GM23338 (cell line): ENCODE measurements at places on chromosomes 4 and X.

- no peaks in the 10 kb centered on the region for H3K4me1 ChIP-seq
- H3K4me3 ChIP-seq = no peak overlapping the region
- H3K36me3 ChIP-seq = no peaks in the 10 kb centered on the region
- H3K27ac ChIP-seq = no peak overlapping the region
- DNase-seq = no peak
- no peaks in the 10 kb centered on the region for H3K27me3 ChIP-seq
These were observed 81.2 kb downstream of the ABLIM2 start for GRCh38 chr4:8077181-8078108.

GRCh38 chr4:26365537-26366150 is 44.8 kb downstream of the RBPJ start:
- H3K4me1 ChIP-seq = peaks cover 41% of the 10 kb centered on the region
- H3K27me3 ChIP-seq = no peaks in the 10 kb centered on the region
- H3K27ac ChIP-seq = peak overlapping the region; percentile 67
- no peak for DNase-seq

GRCh38 chr4:163132469-163133218 is 34.0 kb downstream of the NAF1 start:
- no peak for DNase-seq
- no peak overlapping the region for H3K4me3 ChIP-seq
- no peaks in the 10 kb centered on the region for H3K27me3 ChIP-seq

GRCh38 chr4:3418029-3418762 is 23.6 kb upstream of the HGFAC start:
- no peaks in the 10 kb centered on the region for H3K36me3 ChIP-seq
- DNase-seq = peak; percentile 41
- no peaks in the 10 kb centered on the region for H3K27me3 ChIP-seq
- H3K27ac ChIP-seq = no peak overlapping the region
- H3K4me1 ChIP-seq = no peaks in the 10 kb centered on the region

- H3K4me1 ChIP-seq = no peaks in the 10 kb centered on the region
- no peaks in the 10 kb centered on the region for H3K27me3 ChIP-seq
- DNase-seq = peak; percentile 69
These were observed 276.3 kb upstream of the GALNT7 start for GRCh38 chr4:172892300-172892699.

- H3K4me1 ChIP-seq = peaks cover 18% of the 10 kb centered on the region; the same call in 1 of the 2 replicates
- H3K4me3 ChIP-seq = no peak overlapping the region
- H3K27me3 ChIP-seq = no peaks in the 10 kb centered on the region
These were observed 19.1 kb downstream of the PPAT start for GRCh38 chr4:56416349-56416748.

GRCh38 chr4:94650690-94651089 is 107.1 kb upstream of the BMPR1B start:
- H3K27me3 ChIP-seq = no peaks in the 10 kb centered on the region
- DNase-seq = no peak
- no peaks in the 10 kb centered on the region for H3K36me3 ChIP-seq
- H3K4me3 ChIP-seq = no peak overlapping the region
